NCI-H2081 treated with DMSO at 0.1 percent for 48 hours (cell line): ENCODE measurements at places on chromosomes 12 and 14.

DNA sequence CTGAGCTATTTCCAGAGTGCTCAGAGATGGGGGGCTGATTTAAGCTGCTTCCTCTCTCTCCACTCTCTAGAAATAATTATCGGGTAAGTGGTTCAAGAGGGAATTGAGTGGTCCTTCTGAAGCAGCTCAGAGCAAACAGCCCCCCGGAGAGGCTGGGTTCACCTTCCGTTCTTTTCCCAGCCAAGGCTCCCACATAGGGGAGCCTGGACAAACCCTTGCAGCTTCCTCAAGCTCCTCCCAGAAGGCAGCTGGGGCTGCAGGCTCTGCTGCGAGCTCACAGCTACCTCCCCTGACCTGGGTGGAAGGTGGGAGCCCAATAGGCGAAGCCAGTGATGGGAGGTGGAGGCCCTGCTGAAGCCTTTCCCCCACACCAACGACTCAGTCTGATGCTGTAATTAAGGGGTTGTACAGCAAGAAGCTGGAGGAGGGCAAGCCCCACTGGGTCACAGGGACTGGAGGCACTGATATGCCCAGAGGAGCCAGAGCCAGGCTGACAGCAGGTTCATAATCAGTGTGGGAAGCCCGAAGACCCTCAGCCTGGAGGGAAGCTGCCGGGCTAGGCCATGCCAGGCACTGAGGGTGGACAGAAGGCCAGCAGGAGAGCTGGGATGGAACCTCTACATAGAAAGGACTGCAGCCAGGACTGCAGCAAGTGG, 52.4 kb downstream of the ARL6IP4 start:
- DNase-seq, result no peak

- peak; percentile 7 for DNase-seq
These were observed 75.8 kb upstream of the CEP83 start for GRCh38 chr12:94535510-94535921.

DNA sequence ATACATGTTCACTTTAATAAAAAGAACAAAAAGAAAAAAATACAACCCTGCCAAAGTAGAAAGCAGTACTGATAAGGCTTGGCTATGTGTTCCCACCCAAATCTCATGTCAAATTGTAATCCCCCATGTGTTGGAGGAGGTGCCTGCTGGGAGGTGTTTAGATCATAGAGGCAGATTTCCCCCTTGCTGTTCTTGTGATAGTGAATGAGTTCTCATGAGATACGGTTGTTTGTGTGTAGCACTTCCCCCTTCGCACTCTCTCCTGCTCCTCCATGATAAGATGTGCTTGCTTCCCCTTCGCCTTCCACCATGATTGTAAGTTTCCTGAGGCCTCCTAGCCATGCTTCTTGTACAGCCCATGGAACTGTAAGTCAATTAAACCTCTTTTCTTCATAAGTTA, 59.9 kb downstream of the USP15 start:
- DNase-seq, result no peak

DNA sequence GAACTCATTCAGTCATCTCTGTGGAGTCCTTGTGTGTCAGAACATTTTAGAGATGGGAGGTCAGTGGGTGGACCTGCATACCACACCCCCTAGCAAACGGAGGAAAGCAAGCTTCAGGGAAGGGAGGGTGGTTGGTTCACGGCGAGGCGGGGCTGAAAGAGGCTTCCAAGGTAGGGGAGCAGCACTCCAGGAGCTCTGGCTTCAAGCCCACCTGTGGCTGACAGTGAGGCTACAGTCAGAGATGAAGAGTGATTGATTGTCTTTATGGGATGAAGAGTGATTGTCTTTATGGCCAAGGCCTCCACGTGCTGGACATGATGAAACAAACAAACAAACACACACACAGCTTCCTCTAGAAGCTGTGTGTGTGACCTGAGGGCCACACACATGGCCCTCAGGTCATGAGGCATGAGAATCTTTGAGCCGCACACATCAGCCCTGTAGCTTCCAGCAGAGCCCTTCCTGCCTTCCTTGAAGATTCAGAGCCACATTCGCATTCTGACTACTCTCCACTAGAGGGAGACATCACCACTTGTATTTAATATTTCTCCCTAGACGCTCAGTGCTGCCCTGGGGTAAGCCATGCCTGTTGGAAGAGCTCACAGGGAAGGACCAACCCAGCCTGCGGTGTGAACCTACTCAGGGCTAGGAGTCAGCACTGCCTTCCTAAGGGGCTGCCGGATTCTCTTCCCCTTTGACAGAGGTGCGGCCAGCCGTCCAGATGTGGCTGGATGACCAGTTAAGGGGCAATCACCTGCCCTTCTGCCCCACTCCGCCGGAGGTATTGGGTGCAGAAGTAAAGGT, 54.4 kb upstream of the KCNA1 start:
- peak; percentile 61 for DNase-seq

- no peak for DNase-seq
These were observed 14.0 kb downstream of the OR11G2 start for GRCh38 chr14:20204721-20205120.

GRCh38 chr14:33790996-33791395, 159.9 kb downstream of the EGLN3 start:
- no peak for DNase-seq

- DNase-seq, result no peak
These were observed 16.1 kb upstream of the NT5DC3 start for GRCh38 chr12:103857164-103857563.

GRCh38 chr12:56761812-56762211, 1.3 kb upstream of the HSD17B6 start:
- no peak for DNase-seq

- DNase-seq, result no peak
These were observed 86.5 kb upstream of the CRY1 start for GRCh38 chr12:107179871-107180270.

DNA sequence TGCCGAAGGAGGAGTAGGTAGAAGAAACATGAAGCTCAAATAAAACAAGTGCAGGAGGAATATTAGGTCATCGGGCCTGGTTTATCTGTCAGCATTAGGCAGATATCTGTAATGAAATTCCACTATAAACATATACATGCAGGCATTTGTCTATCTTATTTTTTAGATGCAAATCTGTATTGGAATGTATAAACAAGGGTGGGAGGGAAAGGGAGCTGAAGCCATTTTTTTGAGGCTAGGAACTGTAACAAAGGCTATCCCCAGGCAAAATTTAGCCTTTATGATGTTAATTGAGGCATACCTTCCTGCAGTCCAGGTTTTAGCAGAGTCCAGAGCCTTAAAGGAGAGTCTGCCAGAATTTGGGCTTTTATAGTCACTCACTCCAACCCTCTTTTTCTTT, 72.5 kb downstream of the PHLDA1 start:
- no peak for DNase-seq

DNA sequence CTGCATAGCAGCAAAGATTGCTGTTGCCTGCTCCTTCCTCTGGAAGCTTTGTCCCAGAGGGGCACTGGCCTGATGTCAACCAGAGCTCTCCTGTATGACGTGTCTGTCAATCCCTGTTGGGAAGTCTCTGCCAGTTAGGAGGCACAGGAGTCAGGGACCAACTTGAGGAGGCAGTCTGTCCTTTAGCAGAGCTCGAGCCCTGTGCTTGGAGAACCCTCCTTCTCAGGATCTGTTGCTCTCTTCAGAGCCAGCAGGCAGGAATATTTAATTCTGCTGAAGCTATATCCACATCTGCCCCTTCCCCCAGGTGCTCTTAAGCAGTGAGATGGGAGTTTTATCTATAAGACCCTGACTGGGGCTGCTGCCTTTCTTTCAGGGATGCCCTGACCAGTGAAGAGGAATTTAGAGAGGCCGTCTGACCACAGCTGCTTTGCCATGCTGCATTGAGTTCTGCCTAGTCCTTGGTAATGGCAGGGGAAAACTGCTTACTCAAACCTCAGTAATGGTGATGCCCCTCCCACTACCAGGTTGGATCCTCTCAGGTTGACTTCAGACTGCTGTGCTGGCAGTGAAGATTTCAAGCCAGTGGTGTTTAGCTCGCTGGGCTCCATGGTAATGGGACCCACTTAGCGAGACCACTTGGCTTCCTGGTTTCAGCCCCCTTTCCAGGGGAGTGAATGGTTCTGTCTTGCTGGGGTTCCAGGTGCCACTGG, 218.6 kb upstream of the SLC38A2 start:
- DNase-seq, result no peak

- DNase-seq, result no peak
These were observed 409.1 kb downstream of the AEBP2 start for GRCh38 chr12:19848421-19848820.

- no peak for DNase-seq
These were observed 62.7 kb downstream of the TESC start for GRCh38 chr12:117036547-117036946.

- no peak for DNase-seq
These were observed 1921.9 kb upstream of the SEL1L start for GRCh38 chr14:83455561-83455960.

- no peak for DNase-seq
These were observed 3.6 kb downstream of the UBC start for GRCh38 chr12:124910561-124911478.

DNA sequence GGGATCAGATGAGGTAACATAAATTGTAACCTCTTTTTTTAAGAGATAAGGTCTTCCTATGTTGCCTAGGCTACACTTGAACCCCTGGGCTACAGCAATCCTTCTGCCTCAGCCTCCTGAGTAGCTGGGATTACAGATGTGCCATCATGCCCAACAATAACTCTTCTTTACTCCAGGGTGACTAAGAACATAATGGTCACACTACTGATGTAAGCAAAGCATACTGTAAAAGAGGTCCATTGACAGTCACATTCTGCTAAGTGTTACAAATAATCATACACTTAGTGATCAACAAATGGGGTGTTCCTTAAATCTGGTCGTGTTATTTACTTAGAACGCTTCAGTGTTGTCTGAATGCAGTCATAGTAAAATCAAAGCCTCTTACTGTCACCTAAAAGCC, 68.9 kb downstream of the EPS8 start:
- no peak for DNase-seq

GRCh38 chr14:70472253-70473159, 20.5 kb downstream of the ADAM21 start:
- DNase-seq, result no peak

DNA sequence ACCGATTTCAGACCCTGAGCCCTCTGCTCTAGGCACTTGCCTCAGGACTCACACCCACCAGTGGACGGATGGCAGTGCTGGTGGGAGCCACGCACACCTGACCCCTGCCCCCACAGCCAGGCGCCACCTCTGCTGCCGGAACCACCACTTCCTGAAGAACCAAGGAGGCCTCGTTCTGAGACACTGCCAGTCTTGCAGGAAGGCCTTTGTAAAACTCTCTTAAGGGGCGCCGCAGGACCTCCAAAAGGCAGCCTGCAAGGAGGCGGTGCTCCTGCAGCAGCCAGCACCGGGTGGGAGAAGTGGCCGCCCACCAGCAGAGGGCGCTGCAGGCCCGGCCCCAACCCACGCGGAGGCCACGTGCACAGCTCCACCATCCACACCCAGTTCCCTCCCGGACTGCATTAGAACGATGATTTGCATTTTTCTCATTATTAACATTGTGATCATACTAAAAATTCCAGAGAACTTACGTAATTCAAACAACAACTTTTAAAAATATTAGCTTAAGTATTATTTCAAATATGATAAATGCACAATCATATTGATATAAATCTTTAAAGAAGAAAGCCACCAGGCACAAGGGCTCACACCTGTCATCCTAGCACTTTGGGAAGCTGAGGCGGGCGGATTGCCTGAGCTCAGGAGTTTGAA, 12.8 kb downstream of the STX2 start:
- no peak for DNase-seq

DNA sequence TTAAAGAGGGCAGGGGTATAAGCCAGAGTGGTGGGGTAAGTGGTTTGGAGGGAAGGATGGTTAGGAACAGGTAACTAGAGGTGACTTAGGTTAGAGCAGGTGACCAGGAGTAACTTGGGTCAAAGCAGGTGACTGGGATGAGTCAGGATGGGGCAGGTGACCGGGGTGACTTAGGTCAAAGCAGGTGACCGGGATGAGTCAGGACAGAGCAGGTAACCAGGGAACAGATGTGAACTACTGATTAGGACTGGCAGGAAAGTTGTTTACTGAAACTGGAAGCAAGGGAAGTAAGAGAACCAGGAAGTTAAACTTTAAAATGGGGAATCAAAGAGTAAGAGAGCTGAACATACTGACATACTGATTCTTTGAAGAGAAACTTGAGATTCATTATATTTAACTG, 57.4 kb downstream of the FSCB start:
- DNase-seq, result no peak

GRCh38 chr12:72546106-72546505, 273.9 kb downstream of the TRHDE start:
- DNase-seq, result no peak

- DNase-seq, result no peak
These were observed 36.1 kb upstream of the ANKRD9 start for GRCh38 chr14:102545461-102546265.

DNA sequence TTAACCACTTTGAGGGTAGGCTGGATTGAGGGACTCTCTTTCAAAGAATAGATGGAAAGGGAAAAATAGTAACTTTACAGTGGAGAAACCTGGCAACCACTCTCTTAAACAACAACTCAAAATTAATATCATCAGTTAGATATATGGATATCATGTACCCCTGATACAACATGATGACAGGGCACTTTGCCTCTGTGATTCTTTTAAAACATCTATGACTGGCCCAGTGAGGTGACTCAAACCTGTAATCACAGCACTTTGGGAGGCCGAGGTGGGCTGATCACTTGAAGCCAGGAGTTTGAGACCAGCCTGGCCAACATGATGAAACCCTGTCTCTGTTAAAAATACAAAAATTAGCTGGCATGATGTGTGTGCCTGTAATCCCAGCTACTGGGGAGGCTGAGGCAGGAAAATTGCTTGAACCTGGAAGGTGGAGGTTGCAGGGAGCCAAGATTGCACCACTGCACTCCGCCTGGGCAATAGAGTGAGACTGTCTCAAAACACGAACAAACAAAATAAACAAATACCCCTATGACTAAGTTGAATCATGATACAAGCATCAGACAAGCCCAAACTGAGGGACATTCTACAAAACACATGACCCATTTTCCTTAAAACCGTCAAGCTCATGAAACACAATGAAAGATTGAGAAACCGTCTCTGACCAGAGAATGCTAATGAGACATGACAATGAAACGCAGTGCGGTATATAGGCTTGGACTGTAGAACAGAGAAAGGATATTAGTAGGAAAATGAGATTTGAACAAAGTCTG, 26.4 kb upstream of the SLC7A8 start:
- no peak for DNase-seq

DNA sequence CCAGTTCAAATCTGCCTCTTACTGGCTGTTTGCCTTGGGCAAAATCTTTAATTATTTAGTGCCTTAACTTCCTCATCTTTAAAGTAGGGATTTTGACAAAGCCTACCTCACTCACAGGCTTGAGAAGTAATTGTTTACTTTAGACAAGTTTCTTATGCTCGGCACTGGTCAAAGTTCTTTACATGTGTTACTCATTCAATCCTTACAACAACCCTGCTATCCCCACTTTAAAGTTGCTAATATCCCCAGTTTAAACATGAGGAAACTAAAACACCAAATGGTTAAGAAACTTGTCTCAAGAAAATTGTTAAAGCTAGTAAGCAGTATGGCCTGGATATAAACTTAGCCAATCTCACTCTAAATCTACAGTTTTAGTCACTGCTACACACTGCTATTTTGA, 204.0 kb upstream of the AVPR1A start:
- DNase-seq, result no peak

DNA sequence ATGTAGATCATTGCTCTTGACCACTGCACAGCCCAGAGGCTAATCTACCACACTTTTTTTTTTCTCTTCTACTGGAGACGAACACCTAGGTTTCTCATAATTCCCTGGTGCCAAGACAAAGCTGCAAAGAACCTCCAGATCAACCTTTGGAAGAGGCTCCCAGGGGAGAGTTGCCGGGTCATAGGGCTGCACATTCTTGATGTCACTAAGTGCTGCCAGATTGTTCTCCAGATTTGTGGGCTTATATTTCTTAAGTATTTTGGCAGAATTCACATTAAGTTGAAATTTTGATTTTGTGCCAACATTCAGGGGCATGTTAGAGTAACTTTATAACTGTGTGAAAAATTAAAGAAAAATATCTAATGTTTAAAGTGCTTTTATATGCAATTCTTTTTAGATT, 13.5 kb upstream of the PDZRN4 start:
- DNase-seq, result no peak
